Activated T-cell treated with anti-CD3 and anti-CD28 coated beads, Interleukin-2, amount 50 U/mL, for 72 hours (primary cell): ENCODE measurements at places on chromosomes 11 and 22.

GRCh38 chr11:18704698-18705097, 6.1 kb downstream of the TMEM86A start:
- no peak for DNase-seq

GRCh38 chr11:133516845-133517244, 15.5 kb downstream of the OPCML start:
- no peak for DNase-seq

DNA sequence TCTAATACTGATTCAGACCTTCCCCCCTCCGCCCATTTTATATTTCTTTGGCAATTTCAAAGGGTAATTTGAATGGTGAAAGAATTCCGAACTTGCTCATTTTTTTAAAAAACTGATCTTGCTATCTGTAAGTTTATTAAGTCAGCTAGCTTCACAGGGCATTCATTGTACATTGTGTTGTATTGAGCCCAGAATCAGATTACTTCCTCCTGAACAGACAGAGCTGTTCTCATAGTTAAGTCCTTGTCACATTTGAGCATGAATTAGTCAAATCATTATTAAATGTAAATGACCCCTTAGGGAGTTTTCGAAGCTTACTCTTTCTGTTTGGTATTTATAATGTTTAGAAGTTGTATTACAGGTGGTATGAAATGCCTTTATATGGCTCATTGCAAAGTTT, 34.4 kb downstream of the CYP2R1 start:
- no peak for DNase-seq

DNA sequence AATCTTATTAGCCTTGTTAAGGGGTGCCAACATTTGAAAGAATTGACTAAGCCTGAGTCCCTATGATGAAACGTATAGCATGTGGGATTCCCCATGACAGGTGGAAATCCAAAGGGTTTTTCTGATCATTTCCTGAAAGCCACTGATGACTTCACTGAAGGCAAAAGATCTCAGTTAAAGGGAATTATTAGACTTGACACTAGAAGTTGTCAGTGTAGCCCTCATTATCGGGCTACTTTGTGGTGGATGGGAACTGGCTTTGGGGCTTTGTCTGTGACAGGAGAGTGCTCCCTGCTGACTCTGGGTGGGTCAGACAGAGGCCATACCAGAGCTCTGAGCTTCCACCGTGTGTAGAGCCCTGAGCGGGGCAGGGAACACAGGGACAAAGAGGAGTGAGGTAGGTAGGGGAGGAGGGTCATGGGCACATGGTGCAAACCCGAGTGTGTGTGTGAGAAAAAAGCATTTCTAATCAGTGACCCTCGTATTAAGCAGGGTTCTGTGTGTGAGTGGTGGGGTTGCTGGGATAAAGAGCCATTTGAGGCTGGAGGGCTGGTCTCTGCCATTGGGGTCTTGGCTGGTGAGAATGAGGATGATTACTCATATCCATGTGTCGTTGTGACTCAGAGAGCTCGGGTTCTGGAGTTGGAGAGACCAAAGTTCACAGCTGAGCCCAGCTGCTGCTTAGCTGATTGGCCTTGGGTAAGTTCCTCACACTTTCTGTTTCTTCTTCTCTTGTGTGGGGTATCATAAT, 101.1 kb downstream of the GRIK4 start:
- DNase-seq, result peak; percentile 10

GRCh38 chr11:118605116-118605867, 2.1 kb upstream of the PHLDB1 start:
- DNase-seq, result no peak

DNA sequence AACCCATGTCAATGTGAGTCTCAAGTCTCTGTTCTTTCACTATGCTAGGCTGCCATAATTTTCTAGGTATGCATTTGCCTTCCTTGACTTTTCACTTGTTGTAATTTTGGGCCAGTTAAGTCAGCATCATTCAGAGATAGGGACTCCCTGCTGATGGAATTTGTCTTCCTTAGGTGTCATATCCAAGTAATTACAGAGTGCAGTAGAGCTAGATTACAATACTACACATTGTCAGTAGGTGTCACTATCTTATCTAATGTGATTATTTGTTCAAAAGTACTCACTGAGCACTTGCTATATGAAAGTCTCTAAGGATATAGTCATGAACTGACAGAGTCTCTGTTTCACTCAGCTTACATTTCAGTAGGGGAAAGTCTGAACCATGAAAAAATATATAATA, 25.0 kb upstream of the SYN3 start:
- no peak for DNase-seq

GRCh38 chr11:1088927-1089737, 14.5 kb downstream of the MUC2 start:
- DNase-seq, result no peak

DNA sequence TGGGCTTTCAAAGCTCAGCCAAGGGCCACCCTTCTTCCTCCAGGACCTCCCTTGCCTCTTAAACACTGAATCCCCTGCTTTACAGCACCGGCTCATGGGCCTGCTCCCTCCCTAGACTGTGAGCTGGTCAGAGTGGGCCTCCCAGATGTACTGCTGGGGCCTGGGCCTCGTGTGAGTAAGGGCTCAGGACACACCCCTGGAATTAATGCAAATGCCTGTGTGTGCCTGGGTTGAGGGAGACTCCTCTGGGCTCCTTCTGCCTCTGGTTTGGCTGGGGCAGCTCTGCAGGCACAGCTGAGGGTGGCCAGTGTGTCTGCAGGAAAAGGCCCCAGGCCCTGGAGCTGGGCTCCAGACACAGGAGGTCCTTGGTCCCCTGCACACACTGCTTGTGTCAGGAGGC, 24.2 kb downstream of the ALX4 start:
- DNase-seq, result no peak

DNA sequence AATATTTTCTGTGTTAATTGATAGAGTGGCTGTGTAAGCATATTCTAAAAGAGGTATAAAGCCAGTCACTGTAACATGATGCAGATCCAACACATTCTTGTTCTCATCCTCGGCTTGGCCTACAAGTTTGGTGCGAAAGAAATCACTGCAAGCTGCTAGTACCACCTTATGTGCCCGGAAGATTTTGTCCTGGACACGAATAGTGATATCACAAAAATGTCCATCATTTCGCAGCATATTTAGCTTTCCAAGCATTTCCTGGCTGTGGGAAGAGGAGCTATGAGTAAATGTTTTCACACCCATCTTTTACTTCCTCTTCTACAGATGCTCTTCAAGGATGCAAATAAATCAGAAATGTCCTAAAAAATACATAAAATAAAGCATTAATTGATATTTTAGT, 53.1 kb downstream of the ZBTB44 start:
- no peak for DNase-seq

- no peak for DNase-seq
Measured at GRCh38 chr11:124752471-124753102, 532 bp upstream of the VSIG2 start.

- peak; percentile 75 for DNase-seq
Measured at GRCh38 chr22:22235558-22235957, 9.0 kb upstream of the VPREB1 start.

- no peak for DNase-seq
Measured at GRCh38 chr11:104934594-104934993, 33.8 kb downstream of the CASP4 start.

GRCh38 chr11:7332962-7333361, 81.3 kb downstream of the SYT9 start:
- DNase-seq, result no peak

DNA sequence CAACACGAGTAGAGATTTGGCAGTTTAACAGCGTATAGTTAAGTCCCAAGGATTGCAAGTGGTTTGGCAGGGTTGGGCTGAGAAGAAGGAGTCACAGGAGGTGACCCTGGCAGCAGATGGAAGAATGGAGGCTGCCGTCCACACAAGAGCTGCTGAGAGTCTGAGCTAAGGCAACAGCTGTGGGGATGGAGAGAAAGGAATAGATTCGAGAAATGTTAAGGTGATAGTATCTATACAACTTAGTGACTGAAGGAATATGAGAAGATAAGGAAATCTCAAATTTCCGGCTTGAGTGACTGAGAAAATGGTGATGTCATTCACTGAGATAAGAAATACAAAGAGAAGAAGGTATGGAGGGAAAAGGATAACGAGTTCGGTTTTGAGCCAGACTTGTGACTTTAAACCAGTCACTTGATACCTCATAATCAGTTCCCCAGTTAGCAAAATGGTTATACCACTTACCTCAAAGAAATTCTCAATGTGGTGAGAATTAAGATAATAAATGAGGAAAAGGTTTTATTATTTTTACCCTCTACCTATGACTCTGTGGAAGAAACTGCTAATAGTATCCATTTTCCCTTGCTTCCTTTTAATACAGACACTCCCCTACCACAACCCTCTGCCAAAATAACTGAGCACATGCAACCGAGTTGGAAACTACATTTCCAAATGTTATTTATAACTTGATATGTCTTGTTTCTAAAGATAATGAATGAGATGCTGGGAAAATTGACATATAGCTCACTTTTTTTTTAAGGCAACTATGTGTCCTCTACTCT, 30.7 kb downstream of the FAM168A start:
- no peak for DNase-seq
